EL (cell line): ENCODE measurements at places on chromosomes 5 and 9.

- no peak for DNase-seq
Measured at GRCh38 chr5:144335561-144335960, 164.9 kb downstream of the KCTD16 start.

DNA sequence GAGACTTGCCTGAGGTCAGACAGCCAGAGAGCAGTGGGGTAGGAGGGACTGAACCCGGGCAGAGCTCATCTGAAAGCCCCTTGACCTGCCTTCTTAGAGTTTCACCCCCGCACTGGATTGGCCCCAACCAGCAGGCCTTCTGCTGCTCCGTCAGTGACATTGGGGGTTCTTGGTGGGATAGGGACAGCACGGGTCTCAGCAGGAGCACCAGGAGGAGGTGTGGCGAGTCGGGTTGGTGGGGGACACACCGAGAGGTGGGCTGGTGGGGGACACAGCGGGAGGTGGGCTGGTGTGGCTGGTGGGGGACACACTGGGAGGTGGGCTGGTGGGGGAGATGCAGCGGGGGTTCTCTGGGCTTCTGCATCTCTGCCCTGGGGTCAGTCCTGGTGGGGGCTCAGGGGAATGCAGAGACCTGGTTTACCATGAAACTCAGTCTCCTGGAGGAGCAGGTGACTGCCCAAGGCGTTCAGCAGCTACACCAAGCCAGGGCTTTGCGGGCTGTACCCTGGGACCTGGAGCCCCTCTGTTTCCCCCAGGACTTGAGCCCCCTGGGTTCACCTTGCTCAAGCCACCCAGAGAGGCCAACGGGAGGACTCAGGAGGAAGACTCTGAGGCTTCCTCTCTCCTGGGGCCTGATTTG lies 28.1 kb upstream of the RNU6ATAC start:
- DNase-seq = no peak

- DNase-seq = peak; percentile 15
Measured at GRCh38 chr9:70935856-70936255, 185.6 kb downstream of the TRPM3 start.

DNA sequence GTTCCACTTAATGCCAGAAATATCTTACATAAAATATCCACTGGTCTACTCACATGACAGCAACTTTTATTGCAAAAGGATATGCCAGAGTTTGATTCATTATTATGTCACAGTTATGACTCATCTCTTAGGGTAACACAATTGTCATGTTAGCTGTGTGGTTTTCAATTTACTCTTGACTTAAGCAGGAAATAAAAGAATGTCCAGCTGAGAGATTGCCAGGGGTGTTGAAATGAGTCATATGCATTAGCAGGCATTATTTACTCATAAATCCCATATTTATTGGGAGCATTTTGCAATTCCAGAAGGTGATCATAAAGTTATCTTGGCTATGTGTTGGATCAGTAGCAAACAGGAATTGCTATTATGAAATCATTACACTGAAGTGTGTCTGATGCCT lies 1164.6 kb upstream of the CDH18 start:
- no peak for DNase-seq

DNA sequence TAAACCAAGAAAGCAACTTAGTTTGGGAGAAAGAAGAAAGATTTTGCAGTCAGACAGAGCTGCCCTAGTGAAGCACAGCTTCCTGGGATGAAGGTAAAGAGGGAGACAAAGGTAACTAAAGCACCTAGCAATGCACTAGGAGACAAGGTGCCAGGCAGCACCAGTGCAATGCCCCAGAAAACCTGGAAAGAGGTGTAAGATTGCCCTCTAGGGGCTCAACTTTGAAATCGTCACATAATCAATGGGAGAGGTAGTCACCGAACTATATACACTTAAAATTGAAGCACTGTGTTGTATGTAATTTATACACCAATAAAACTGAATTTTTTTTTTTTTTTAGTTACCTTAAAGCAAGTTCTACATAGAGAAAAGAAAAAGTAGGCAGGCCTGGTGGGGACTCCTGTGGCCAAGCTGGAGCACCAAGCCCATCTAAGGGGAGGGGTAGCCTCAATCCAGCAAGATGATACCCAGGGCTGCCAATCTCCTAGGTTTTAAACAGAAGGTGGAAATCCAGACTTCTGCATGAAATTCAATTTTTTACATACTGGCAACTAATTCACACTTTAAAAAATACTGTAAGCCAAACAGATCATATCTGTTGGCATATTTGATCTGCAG lies 48.2 kb downstream of the CDK5RAP2 start:
- DNase-seq = peak; percentile 34

GRCh38 chr5:55372130-55372925 lies 64.5 kb downstream of the MTREX start:
- no peak for DNase-seq

DNA sequence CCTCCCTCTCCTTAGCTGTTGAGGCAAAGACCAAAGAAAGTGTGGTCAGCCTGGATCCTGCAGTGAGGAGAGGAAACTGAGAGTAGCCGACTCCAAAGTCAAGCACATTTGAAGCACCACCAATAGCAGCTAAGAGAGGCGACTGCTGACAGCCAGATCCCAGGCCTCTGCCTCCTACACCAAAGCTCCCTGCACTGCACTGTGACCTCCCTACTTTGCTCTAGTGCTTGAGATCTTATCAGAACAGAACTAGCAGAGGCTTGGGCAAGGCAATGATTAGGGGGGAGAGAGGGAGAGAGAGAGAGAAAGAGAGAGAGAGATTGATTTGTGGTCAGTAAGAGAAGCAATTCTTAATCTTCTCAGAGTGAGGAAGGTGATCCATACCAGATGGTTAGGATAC lies 216.3 kb downstream of the CDK5RAP2 start:
- DNase-seq = no peak

DNA sequence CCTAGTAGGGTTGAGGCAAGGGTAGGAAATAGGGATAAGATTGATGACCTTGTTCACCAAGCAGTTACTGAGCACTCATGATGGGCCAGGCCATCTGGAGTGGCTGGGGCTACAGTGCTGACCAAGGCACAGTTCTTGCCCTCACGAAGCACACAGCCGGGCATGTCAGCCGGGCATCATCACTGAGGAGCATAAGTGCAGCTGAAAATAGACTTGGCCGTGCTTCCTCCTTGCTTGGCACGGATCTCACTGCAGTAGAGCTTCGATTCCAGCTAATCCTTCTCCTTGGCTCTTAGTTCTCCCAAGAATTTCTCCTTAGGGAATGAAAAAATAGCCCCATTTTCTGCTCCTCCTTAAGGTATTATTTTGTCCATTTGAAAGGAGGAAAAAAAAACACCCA lies 116.6 kb downstream of the NMUR2 start:
- DNase-seq = no peak

DNA sequence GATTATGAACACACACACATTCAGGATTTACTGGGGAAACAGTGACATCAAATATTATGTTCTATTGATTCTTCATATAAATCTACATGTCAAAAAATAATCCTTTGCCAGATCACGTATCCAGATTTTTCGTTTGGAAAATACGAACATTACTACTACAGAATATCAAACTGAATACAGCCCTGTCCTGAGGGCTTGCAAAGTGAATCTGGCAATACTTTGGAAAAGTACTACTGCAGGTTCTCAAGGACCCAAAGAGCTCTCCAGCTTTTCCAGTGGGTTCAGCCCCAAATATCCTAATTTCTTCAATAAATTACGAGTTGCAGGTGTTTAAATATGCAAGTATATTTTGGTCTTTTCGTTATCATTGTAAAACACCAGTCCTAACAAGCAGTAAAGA lies 411 bp upstream of the NDUFS4 start:
- DNase-seq = peak; percentile 6

DNA sequence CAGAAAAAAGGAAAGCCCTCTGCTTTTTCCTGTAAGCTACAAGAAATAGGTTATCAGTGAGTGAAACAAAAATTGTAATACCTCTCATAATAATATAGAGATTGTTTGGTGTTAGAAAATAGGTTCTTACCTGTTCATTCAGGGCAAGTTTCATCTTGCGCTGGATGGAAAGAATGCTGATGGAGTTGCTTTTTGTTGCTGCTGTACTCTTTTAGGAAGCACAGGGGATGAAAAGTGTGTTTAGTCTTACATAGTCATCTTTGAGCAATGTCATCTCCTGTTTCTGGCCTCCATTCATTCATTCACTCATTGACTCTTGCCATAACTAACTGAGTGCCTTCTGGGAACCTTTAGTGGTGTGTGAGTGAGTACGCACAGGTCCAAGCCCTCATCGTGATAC lies 6.4 kb downstream of the ENTREP1 start:
- DNase-seq = no peak

DNA sequence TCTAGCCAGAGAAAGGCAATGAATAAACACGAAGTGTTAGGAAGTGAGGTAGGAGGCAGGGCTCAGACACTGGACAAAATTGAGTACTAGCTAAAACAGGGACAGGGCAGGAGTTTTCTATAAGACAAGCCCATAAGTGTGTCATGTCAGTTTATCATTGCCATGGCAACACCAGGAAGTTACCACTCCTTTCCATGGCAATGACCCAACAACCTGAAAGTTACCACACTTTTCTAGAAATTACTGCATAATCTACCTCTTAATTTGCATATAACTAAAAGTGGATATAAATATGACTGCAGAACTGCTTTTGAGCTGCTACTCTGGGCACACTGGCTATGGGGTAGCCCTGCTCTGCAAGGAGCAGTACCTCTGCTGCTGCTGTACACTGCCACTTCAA lies 442.5 kb upstream of the COX7C start:
- DNase-seq = no peak

- no peak for DNase-seq
Measured at GRCh38 chr9:89366711-89367110, 48.4 kb downstream of the SECISBP2 start.

GRCh38 chr5:60507687-60508086 lies 192.3 kb downstream of the DEPDC1B start:
- peak; percentile 60 for DNase-seq

DNA sequence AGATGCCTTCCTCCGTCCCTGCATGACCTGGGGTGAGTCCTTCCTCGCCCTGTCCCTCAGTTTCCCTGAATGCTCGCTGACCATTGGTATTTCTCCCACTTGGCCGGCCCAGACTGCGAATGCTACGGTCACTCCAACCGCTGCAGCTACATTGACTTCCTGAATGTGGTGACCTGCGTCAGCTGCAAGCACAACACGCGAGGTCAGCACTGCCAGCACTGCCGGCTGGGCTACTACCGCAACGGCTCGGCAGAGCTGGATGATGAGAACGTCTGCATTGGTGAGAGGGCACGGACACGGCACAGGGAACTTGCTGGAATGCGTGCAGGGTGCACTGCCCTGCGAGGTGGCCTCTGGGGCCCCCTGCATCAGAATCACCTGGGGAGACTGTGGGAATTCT lies 77.1 kb downstream of the NTNG2 start:
- no peak for DNase-seq

GRCh38 chr5:172280929-172281328 lies 2.6 kb downstream of the UBTD2 start:
- DNase-seq = peak; percentile 72

DNA sequence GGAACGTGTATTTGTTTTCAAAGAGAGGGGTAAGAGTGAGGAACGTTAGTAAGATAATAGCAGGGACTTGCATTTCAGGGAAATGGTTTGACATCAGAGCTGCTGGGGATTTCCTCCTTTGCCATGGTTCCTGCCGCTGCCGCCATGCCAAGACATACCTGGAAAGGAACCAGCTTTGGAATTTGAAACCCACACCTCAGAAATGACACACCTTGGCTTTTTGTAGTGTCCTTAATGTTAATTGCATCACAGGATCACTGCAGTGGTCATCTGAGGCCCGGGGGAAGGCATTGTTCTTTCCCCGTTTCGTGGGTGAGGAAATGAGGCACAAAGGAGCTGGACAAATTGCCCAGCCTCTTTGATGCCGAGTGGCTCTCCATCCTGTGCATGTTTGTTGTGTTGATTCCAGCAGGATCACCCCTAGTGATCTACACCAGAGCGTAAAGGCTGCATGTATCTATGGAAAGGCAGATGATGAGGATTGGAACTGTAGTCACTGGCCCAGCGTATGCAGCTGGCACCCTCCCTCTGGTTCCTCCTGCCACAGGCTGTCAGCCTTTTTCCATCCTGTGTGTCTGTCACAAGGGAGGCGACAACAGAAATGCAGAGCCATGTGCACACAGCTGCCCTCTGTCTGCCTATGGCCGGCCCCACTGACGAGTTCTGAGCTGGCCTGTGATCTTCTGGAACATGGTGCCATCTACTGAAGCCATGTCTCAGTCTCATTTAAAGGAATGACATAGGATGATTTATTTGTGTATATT lies 37.8 kb downstream of the SLC46A2 start:
- DNase-seq = no peak

GRCh38 chr9:98056269-98057137 lies at the start of gene NANS:
NANS (plus strand) TSS chr9:98056732; CDS start chr9:98056809, 77 bp downstream.
- DNase-seq = peak; percentile 98

DNA sequence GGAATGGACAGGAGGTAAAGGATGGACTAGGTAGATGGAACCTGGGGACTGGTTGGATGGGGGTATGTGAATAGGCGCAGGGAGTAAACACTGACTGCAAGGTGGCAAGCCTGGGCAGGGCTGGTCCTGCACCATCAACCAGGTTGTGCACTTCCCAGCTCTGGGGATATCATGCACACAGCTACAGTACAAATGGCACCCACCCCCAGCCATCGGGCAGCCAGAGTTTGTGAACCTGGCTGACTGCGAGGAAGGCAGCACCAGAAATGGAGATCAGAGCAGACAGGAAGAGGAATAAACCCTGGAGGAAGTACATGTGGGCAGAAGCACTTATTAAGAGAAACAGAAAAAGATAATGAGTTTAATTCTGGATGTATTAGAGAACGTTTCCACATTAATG lies 229.1 kb downstream of the ESM1 start:
- no peak for DNase-seq

- no peak for DNase-seq
Measured at GRCh38 chr5:39934830-39935229, 510.1 kb upstream of the DAB2 start.

DNA sequence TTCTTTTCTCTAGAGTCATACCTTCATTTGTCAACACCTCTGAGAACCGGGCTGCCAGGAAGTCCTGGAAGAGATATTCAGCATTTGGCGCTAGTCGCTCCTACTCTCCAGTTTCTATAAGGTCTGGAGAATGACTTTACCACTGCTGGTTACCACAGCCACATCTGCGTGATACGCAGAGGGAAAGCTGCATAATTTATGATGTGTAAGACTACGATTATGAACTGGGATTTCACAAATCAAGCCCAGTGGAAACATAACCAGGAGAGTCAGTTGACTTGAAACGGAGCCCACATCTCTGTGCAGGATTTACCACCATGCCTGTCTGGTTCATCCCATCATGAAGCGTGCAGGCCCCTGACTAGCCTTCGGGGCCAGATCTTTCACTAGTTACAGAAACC lies 72.6 kb downstream of the FGF1 start:
- peak; percentile 80 for DNase-seq

DNA sequence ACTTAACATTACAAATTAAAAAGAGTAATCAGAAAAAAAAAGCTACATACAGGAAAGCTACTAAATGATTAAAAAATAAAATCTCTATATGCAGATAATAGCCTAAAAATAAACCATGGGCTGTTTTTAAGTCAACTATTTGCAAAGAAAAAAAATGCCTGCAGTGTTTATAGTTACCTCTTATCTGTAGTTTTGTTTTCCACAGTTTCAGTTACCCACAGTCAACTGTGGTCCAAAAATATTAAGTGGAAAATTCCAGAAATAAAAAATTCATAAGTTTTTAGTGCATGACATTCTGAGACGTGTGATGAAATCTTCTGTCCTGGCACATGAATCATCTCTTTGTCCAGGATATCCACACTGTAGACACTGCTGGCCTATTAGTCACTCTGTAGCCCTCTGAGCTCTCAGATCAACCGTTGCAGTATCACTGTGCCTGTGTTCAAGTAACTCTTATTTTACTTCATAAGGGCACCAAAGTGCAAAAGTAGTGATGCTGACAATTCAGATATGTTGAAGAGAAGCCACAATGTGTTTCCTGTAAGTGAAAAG lies 59.2 kb downstream of the PRELID2 start:
- peak; percentile 90 for DNase-seq
